ENCODE measurements at places on chromosomes 2 and 18.
A peak's percentile ranks its signal among the peaks of the same experiment; 100 is the strongest.

DNA sequence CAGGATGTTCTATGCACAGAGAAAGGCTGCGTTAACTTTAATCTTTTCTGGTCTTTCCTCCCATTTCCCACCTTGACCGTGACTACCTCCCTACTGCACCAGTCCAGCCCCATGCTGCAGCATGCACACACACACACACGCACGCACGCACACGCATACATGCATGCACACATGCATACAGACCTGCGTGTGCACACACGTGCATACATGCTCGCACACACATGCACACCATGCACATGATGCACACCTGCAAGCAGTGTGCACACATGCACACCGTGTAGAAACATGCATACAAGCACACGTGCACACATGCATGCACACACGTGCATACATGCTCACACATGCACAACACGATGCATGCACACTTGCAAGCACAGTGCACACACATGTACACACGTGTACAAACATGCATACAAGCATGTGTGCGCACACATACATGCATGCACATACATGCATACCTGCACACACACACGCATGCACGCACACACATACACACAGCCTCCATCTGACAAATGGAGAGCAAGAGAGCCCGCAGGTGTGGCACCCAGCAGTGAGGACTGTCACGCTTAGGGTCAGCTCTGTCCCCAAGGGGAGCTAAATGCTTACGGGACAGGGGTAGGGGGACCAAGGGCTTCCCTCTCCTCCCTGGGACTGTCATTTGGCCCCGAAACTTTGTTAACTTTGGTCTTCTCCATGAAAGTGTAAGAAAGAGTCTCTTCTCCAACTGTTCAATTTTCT is 18.2 kb downstream of the SNORC start:
- no peak for DNase-seq

GRCh38 chr18:9750606-9751304 is 42.7 kb downstream of the RAB31 start:
- no peak for DNase-seq

DNA sequence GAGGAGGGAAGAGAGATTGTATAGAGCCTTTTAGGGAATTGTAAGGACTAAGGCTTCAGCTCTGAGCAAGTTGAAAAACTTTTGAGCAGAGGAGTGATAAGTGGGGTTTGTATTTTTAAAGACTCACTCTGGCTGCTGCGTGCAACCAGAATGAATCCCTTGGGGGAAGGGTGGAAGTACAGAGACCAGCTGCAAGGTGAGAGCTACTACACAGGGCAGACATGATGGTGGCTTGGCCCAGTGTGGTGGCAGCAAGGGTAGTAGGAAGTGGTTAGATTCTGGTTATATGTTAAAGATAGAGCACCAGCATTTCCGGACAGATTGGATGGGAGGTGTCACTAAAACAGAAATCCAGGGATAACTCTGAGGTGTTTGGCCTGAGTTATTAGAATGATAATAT is 10.1 kb upstream of the SESTD1 start:
- no peak for DNase-seq

GRCh38 chr2:127423478-127423843 is 5.2 kb downstream of the PROC start:
- no peak for DNase-seq

DNA sequence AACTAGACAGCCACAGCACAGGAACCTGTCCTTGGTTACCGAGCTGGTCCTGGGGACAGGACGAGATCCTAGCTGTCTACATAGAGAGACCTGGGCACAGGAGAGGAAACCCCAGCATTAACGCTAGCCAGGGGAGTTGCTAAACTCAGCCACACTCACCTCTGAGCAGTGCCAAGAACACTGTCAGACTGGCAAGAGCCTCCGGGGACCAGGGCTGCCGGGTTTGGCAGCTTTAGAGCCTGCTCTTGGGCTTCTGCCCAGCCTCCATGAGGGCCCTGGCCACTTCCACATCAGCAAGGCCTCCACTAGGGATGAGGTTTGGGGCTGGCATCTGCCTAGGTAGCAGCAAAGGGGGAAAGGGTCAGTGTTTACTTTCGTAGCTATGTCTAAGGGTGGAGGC is 6.7 kb downstream of the TMBIM1 start:
- DNase-seq, result no peak

- DNase-seq, result peak; percentile 44
Observed at GRCh38 chr2:173191601-173192000, 116.0 kb downstream of the MAP3K20 start.

GRCh38 chr2:195961873-195962272 is 106.8 kb downstream of the DNAH7 start:
- no peak for DNase-seq

GRCh38 chr2:188345426-188345825 is 53.8 kb downstream of the GULP1 start:
- no peak for DNase-seq

DNA sequence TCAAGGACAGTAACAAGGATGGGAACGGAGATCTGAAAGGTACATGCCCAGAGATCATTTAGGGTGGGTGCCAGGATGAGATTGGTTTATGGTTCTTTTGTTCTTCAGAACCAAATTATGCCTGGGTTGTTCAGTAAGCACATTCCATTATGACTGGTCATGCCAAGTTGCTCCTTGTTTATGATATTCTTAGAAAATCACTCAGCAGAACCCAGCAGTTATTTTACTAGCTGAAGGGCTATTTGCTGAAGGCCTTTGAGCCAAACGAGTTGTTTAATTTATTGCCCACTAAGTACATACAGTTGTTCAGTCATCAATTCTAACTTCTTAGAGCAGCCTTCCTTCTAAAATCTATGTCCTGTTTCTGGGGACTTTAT is 635 bp downstream of the SLC3A1 start:
- DNase-seq, result no peak

DNA sequence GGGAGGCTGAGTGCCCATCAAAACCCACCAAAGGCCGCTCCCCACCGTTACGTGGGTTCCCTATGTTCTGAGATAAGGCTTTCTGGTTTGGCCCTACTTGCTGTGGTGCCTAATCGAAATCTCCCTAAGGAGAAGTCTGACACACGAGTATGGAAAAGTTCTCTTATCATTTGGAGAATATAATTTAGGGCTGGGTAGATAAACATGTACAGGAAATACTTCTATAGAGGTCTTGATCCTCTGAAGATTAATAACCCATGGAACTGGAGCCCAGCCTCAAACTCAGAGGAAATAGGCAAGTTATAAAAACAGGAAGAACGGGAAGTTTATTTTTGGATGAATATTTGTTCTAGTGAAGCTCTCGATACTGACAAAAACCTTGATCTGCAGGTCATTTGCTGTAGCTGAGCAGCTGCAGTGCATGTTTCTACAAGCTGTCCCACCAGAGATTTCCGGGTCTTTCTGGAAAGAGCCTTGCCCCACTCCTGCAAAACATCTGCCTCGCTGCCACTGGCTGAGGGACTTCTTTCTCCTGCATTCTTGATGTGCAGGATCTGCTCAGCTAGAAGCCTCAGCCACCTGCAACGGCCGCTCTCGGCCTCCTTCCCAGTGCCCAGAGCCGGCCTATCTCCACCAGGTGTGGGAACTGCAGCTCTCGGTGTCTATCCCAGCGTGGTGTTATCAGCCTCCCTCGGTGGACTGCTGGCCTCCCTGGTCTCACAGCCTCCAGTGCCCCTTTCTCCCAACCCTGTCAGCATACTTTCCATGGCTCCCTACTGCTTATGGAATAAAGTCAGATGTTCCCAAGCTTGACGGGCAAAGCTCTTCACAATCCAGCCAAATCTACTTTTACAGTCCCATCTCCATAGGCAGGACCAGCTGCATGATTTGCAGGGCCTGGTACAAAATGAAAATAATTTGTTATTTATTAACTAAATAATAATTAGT is 48.6 kb downstream of the SPRED2 start:
- no peak for DNase-seq

- DNase-seq, result no peak
Observed at GRCh38 chr18:79400091-79400590, 4.4 kb downstream of the NFATC1 start.

- DNase-seq, result no peak
Observed at GRCh38 chr18:12441475-12442034, 33.8 kb downstream of the PRELID3A start.

GRCh38 chr2:25821225-25822056 is 56.8 kb downstream of the ASXL2 start:
- peak; percentile 13 for DNase-seq

- no peak for DNase-seq
Observed at GRCh38 chr2:232884001-232884421, 13.9 kb downstream of the SNORC start.

GRCh38 chr2:109031476-109032228 is 42.6 kb upstream of the EDAR start:
- DNase-seq, result no peak

GRCh38 chr2:110994250-110994961 is 126.3 kb upstream of the BCL2L11 start:
- no peak for DNase-seq

DNA sequence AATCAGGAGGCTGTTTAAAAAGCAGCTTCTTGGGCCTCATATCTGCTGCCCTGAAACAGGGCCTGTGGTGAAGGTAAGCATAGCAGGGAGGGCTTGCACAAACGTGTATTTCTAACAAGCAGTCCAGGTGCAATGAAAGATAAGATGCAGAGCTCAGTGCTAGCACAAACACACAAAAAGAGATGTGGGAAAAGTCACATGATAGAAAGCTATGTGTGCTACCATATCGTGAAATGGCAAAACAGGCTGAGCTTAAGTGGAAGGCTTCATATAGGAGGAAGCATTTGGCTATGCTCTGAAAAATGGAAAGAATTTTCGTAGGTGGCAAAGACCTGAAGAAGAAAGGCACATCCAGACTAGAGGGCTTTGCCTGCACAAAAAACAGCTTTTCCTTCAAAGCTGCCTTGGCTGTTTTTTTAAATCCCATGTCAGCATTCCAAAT is 10.2 kb downstream of the RSAD2 start:
- no peak for DNase-seq

DNA sequence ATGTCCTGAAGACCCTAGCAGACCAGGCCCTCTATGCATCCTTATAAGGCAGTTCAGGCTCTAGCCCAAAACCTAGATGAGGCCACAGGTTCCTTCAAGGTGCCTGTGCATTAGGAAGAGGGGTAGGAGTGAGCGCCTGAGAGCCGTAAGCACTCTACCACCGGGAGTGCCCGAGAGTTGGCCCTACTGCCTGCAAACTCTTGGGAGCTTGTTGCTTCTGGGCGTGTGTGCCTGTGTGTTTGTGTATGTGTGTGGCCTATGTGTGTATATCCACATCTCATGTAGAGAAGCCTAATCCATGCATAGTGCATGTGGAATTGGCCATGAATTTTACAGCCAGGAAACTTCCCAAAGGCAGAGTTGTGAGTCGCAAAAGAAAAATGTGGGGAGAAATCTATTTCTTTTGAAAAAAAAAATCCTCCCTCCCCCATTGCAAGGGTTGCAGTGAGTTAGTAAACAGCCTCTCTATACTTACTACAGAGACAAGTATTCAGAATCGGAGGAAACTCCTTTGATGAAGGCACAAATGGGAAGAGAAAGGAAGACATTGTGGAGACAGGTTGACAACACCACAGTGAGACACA is 96.8 kb downstream of the ADD2 start:
- DNase-seq, result peak; percentile 65

DNA sequence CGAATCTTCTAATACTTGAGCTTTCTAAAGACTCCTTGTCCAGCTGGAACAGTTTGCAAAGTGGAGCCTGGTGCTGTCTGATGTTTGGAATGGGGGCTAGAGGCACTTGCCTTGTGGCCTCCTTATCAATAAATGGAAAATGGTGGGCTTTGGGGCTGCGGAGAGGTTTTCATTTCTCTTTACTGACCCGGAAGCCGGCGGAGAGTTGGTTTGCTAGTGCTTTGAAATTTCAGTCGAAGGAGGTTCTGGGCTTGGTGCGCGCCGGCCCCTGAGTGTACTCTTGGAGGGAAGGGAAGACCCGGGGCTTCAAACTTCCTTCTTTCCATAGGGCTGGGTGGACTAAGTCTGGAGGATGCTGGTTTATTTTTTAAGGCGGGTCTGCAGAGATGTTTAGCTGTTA is 714 bp downstream of the RPIA start:
- DNase-seq, result peak; percentile 36

DNA sequence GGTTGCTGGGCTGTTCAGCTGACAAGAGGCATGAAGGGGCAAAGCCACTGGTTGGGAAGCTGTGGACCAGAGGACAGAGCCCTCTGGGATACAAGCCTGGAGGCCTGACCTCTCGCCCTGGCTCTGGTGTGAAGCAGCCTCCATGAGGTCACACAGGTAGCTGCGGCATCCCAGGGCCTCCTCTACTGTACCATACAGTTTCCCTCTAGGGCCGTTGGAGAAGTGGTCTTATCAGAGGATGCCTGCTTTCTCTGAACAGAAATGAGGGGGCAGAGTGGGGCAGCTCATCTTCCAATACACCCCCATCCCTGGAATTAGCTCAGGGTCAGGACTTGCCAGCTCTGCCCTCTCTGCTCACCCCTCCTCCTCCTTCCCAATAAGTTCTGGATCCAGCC is 135.1 kb upstream of the SMAD2 start:
- no peak for DNase-seq

DNA sequence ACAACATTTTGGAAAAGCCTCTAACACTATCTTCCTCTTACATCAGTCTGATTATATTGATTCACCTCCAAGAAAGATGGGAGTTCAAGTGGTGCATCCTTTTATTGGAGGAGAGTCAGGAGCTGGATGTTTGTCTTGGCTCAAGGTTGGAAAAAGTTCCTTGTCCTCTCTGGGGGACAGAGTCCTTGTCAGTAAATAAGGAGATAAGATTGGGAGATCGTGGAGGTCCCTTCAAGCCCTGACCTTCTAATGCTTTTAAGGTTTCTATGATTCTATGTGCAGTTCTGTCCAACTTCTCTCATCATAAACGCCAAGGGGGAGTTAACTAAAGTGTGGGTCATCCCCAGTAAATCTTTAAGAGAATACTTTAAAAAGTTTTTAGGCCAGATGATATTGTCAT is 60.9 kb upstream of the CCBE1 start:
- no peak for DNase-seq

GRCh38 chr2:36511858-36512603 is 85.9 kb downstream of the FEZ2 start:
- DNase-seq, result no peak

DNA sequence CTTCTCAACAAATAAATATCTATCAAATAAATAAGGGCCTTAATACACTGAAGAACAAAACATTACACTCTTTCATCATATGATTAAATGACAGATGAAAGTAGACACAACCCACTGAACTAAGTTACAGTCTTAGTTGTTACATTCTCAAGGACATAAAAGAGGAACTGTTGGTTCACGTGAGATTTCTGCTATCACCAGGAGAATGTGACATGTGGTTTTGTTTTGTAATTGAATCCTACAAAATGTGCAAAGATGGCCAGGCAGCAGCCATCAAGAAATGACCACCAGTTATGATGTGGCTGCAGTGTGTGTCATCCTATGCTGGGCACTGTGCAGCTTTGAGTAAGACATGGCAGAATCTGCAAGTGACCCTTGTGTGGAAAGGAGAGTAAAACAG is 310.6 kb upstream of the PIK3C3 start:
- DNase-seq, result no peak

- DNase-seq, result no peak
Observed at GRCh38 chr18:26865557-26865956, at the start of gene AQP4. Gene AQP4, minus strand, starts transcription at chr18:26865707. Its CDS starts 18 bp downstream, at chr18:26865689.

DNA sequence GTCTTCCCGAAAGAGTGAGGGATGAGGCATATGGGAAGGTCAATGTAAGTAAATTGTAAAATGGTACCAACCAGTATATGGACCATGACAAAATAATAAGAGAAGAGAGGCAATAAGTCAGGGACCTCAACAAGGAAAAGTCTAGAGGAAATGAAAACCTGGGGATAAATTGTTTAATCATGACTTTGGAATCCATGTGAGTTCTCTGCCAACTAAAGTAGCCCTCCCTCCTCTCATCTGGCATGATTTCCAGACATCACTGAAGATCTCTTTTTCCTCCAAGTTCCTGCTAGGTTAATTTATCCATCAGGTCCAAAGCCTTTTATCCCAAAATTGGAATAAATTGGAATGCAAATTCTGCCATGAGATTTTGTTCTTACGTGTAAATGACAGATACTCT is 417.9 kb downstream of the NRXN1 start:
- DNase-seq, result peak; percentile 39

All from HT1080 (cell line).